ENCODE measurements at places on chromosomes 11 and 22. TPM values are rescaled to one million over a fixed set of nuclear protein-coding genes. Genes with fewer than 3 reads are reported as not detected.

- no peaks in the 10 kb centered on the region for H3K36me3 ChIP-seq
- no peaks in the 10 kb centered on the region for H3K4me1 ChIP-seq
- H3K27me3 ChIP-seq: peaks cover 1% of the 10 kb centered on the region
- DNase-seq: no peak
- H3K4me3 ChIP-seq: no peak overlapping the region
Observed at GRCh38 chr22:24822471-24822870, 16.5 kb downstream of the SGSM1 start.

DNA sequence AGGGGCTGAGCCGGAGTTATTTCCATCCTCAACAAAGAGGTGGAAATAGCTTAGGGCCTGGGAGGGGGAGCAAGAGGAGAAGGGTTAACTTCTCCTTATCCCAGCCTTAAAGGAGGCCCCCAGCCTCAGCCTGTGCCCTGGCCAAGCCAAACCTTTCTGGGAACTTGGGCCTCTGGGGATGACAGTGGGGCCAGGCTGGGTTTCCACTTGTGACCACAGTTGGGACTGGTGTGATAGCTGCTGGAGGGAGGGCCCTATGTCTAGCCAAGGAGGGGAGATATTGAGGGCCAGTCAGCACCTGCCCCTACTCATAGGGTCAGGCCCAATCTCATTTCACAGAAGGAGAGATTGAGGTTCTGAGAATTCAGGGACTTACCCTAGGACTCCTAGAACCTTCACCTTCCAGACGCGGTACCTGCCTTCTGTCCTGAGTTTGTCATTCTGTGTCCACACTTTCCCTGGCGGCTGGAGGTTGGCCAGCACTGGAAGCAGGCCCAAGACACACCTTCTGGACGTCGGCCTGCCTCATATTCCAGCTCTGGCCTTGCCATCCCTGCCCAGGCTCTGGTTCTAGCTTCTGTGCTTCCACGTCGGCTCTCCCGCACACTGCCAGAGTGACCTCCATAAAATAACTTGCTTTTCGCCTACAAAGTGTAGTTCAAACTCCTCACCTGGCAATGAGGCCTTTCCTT is 3.1 kb downstream of the RELT start:
- H3K4me1 ChIP-seq: peaks cover 27% of the 10 kb centered on the region
- peaks cover 20% of the 10 kb centered on the region for H3K27me3 ChIP-seq
- H3K27ac ChIP-seq: no peak overlapping the region
- H3K4me3 ChIP-seq: no peak overlapping the region
- DNase-seq: no peak
- H3K36me3 ChIP-seq: peaks cover 3% of the 10 kb centered on the region

- H3K36me3 ChIP-seq: no peaks in the 10 kb centered on the region
- H3K27ac ChIP-seq: no peak overlapping the region
- H3K27me3 ChIP-seq: peaks cover 2% of the 10 kb centered on the region
- H3K4me3 ChIP-seq: no peak overlapping the region
- H3K4me1 ChIP-seq: peaks cover 11% of the 10 kb centered on the region
- DNase-seq: no peak
Observed at GRCh38 chr11:112455791-112456190, 195.1 kb upstream of the PLET1 start.

- no peak for DNase-seq
- H3K4me3 ChIP-seq: no peak overlapping the region
- no peaks in the 10 kb centered on the region for H3K36me3 ChIP-seq
- peaks cover 2% of the 10 kb centered on the region for H3K27me3 ChIP-seq
Observed at GRCh38 chr11:61666684-61667297, 13.4 kb upstream of the DAGLA start.

- peaks cover 28% of the 10 kb centered on the region for H3K27me3 ChIP-seq
- DNase-seq: peak; percentile 55
- H3K27ac ChIP-seq: no peak overlapping the region
- H3K36me3 ChIP-seq: peaks cover 6% of the 10 kb centered on the region
- peaks cover 2% of the 10 kb centered on the region for H3K4me1 ChIP-seq
- H3K4me3 ChIP-seq: peak overlapping the region; percentile 65
Observed at GRCh38 chr22:38455530-38456271, 702 bp upstream of the KCNJ4 start.

GRCh38 chr11:26442131-26442530 is 110.2 kb downstream of the ANO3 start:
- DNase-seq: no peak
- H3K27me3 ChIP-seq: no peaks in the 10 kb centered on the region
- H3K4me1 ChIP-seq: no peaks in the 10 kb centered on the region
- no peaks in the 10 kb centered on the region for H3K36me3 ChIP-seq

DNA sequence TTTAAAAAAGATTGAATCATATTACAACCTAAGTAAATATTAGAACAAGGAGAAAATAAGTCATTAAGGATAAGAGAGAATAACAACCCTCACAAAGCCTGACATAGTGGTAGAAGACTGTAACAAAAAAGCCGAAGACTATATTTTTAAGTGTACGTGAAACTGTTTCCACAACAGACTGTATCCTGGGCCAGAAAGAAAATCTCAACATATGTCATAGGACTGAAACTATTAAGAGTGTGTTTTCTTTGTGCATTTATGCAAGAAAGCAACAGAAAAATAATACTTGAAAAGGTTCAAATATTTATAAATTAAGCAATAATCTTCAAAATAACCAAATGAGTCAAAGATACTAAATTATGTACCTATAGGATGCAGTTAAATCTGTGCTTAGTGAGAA is 309.8 kb downstream of the CASP12 start:
- H3K27me3 ChIP-seq: no peaks in the 10 kb centered on the region
- no peaks in the 10 kb centered on the region for H3K36me3 ChIP-seq
- no peaks in the 10 kb centered on the region for H3K4me1 ChIP-seq

GRCh38 chr22:37417677-37418348 is 9.5 kb downstream of the ELFN2 start:
- H3K27me3 ChIP-seq: peaks cover 30% of the 10 kb centered on the region
- H3K4me1 ChIP-seq: peaks cover 14% of the 10 kb centered on the region
- H3K36me3 ChIP-seq: peaks cover 4% of the 10 kb centered on the region
- DNase-seq: no peak
- no peak overlapping the region for H3K4me3 ChIP-seq

- H3K27ac ChIP-seq: no peak overlapping the region
- peaks cover 2% of the 10 kb centered on the region for H3K27me3 ChIP-seq
- no peak overlapping the region for H3K4me3 ChIP-seq
- peaks cover 4% of the 10 kb centered on the region for H3K4me1 ChIP-seq
- H3K36me3 ChIP-seq: no peaks in the 10 kb centered on the region
Observed at GRCh38 chr11:82043316-82043715, 690.3 kb downstream of the FAM181B start.

- H3K4me3 ChIP-seq: peak overlapping the region; percentile 5
- peak overlapping the region; percentile 62 for H3K27ac ChIP-seq
- H3K4me1 ChIP-seq: peaks cover 30% of the 10 kb centered on the region
- DNase-seq: no peak
Observed at GRCh38 chr11:12868315-12869073, 140.6 kb upstream of the RASSF10 start.

DNA sequence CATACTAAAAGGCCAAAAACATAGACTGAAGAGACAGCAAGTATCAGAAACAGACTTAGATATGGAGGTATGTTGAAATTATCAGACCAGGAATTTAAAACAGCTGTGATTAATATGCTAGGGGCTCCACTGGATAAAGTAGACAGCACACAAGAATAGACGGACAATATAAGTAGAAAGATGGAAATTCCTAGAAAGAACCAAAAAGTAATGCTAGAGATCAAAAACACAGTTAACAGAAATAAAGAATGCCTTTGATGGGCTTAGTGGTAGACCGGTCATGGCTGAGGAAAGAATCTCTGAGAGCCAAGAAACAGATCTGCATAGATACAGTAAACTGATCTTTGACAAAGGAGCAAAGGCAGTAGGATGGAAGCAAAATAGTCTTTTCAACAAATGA is 250.2 kb downstream of the SWAP70 start:
- no peaks in the 10 kb centered on the region for H3K27me3 ChIP-seq
- no peaks in the 10 kb centered on the region for H3K4me1 ChIP-seq
- DNase-seq: no peak

DNA sequence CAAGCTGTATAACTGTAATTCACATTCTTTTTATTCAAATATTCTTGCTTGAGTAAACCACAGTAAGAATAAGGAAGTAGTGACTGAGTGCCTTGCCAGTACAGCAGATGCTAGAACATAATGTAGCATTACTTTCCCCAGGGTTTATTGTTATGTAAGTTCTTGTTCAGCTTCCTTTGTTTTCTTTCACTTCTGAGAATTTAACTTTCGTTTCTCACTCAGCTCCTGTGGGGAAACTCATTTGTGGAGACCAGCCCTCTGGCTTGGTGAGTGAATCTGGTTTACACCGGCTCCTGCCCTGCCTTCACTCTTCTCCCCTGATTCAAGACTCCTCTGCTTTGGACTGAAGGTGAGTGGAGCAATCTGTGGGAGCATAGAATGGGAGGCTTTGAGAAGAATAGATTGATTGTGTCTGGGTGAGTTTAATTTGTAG is at the start of gene TRIM22:
Gene TRIM22, plus strand, starts transcription at position 240 of the 433 bp plus-strand sequence. CDS start 6,443 bp downstream, outside the sequence.
- peaks cover 37% of the 10 kb centered on the region for H3K36me3 ChIP-seq
- no peak within 1 kb of the TSS for H3K4me3 ChIP-seq
- H3K27ac ChIP-seq: peak within 1 kb of the TSS; percentile 32

GRCh38 chr11:131077340-131077739 is 161.1 kb upstream of the SNX19 start:
- no peak overlapping the region for H3K27ac ChIP-seq
- peaks cover 1% of the 10 kb centered on the region for H3K27me3 ChIP-seq
- no peaks in the 10 kb centered on the region for H3K4me1 ChIP-seq
- DNase-seq: no peak

GRCh38 chr22:44031158-44031952 is 7.3 kb downstream of the PARVB start:
- H3K27ac ChIP-seq: peak overlapping the region; percentile 99
- no peak overlapping the region for H3K4me3 ChIP-seq
- peaks cover 14% of the 10 kb centered on the region for H3K36me3 ChIP-seq
- DNase-seq: no peak
- peaks cover 49% of the 10 kb centered on the region for H3K4me1 ChIP-seq

GRCh38 chr11:39860931-39861330 is 1598.5 kb downstream of the LRRC4C start:
- H3K27ac ChIP-seq: no peak overlapping the region
- DNase-seq: no peak
- H3K4me1 ChIP-seq: no peaks in the 10 kb centered on the region

- H3K4me3 ChIP-seq: no peak overlapping the region
- no peaks in the 10 kb centered on the region for H3K36me3 ChIP-seq
- DNase-seq: peak; percentile 48
- peaks cover 24% of the 10 kb centered on the region for H3K4me1 ChIP-seq
- H3K27me3 ChIP-seq: no peaks in the 10 kb centered on the region
- peak overlapping the region; percentile 93 for H3K27ac ChIP-seq
Observed at GRCh38 chr11:7890417-7891172, 40.5 kb downstream of the OR10A6 start.

DNA sequence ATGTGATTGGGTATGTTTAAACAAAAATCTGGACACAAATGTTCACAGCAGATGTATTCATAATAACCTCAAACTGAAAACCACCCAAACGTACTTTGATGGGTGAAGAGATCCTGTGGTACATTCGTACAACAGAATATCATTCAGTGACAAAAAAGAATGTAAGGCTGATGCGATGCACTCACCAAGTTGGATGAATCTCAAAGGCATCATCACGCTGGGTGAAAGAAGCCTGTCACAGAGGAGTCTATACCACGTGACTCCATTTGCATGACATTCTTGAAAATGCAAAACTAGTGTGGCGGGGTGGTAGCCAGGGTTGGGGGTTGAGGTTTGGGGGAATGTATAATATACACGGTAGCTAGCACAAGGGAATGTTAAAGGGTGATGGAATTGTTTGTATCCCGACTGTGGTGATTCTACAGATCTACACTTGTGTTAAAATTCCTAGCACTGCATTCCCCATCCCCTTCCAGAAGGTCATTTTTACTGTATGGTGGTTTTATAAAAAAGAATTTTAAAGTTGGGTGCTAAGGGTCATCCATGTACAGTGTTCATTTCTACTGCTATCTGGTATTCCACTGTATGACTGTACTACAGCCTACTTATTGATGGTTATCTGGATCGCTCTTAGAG is 35.0 kb upstream of the SLC25A1 start:
- no peak overlapping the region for H3K27ac ChIP-seq
- peaks cover 2% of the 10 kb centered on the region for H3K27me3 ChIP-seq
- H3K4me3 ChIP-seq: no peak overlapping the region

DNA sequence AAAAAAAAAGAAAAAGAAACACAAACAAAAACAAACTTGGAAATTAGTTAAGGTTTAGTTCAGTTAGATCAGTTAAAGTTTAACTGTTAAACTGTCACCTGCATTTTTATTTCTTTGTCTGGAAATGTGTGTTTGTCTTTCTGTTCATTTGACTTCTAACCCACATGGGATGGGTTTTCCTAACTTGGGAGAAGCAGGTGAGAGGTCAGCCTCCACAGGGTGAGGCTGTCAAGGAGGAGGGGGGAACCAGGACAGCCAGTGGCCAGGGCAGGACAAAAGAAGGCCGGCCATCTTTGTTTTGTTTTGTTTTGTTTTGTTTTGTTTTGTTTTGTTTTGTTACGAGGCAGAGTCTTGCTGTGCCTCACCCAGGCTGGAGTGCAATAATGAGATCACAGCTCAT is 13.4 kb upstream of the GCAT start:
- H3K27ac ChIP-seq: no peak overlapping the region
- no peak for DNase-seq
- no peaks in the 10 kb centered on the region for H3K36me3 ChIP-seq
- no peak overlapping the region for H3K4me3 ChIP-seq
- H3K27me3 ChIP-seq: peaks cover 11% of the 10 kb centered on the region

TALDO1 gene
- total RNA-seq: 123 TPM

BEST1 gene
- total RNA-seq: 0.08 TPM

RAG2 gene
- not detected for total RNA-seq

WNT11 gene
- 3.6 TPM for total RNA-seq
